Naive thymus-derived CD4-positive, alpha-beta T cell (primary cell): ENCODE measurements at places on chromosomes 5 and 9. TPM values are rescaled to one million over a fixed set of nuclear protein-coding genes. Genes with fewer than 3 reads are reported as not detected.
A peak's percentile ranks its signal among the peaks of the same experiment; 100 is the strongest.

PCDHGA6 gene
- 0.64 and 0.70 TPM in 2 replicates for total RNA-seq

DNA sequence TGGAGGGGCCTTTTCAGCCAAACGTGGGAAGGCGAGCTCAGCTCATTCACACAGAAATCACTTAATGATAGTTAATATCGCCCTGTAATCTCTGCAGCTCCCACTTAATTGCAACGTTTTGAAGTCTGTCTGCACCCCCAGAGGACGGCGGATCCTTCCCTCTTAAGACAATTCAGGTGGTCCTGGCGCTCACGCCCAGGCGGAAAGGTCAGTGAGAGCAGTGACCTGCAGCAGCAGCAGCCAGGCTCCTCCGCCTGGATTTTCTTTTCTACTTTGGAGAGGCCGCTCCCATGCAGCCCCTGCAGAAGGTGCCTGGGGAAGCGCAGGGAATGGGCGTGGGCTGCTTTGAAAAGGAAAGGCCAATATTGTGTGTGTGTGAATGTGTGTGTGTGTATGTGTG, 400.9 kb upstream of the IRX1 start:
- H3K36me3 ChIP-seq, result no peaks in the 10 kb centered on the region
- H3K27me3 ChIP-seq, result no peaks in the 10 kb centered on the region
- H3K4me1 ChIP-seq, result no peaks in the 10 kb centered on the region

DNA sequence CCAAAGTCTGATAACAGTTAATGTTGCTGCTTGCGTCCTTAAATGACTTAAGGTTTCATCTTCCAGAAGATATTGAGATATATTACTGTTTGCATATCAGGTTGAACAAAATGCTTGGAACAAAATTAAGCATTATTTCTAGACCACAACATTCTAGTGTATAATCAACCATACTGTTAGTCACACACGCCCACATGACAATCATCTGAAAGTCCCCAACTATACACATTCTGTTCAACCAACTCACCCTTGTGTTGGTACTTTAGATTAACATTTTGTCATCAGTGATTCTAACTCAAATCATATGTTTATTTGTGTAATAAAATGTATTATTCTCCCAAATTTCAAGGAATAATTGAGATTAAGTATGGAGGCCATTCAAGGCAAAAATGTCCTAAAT, 47.3 kb downstream of the LURAP1L start:
- no peaks in the 10 kb centered on the region for H3K27me3 ChIP-seq
- no peaks in the 10 kb centered on the region for H3K36me3 ChIP-seq
- no peak for DNase-seq
- H3K4me1 ChIP-seq, result no peaks in the 10 kb centered on the region

ZNF618 gene
- total RNA-seq, result 3.3 TPM

DNA sequence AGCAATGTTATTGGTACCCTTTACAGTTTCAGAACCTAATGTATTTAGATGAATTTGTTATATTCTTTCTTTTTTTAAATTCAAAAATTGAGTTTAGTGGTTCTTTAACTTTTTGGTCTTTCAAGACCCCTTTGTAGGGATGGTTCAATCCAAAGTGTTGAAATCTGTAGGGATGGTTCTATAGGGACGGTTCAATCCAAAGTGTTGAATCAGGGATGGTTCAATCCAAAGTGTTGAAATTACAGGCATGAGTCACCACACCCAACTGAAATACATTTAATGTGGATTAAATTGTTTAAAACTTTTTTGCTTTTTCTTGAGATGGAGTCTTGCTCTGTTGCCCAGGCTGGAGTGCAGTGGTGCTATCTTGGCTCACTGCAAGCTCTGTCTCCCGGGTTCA, 30.6 kb downstream of the SNX2 start:
- peaks cover 49% of the 10 kb centered on the region for H3K36me3 ChIP-seq
- no peaks in the 10 kb centered on the region for H3K27me3 ChIP-seq
- H3K4me3 ChIP-seq, result no peak overlapping the region
- H3K4me1 ChIP-seq, result no peaks in the 10 kb centered on the region
- no peak for DNase-seq

GRCh38 chr5:82174128-82174918, 103.8 kb downstream of the RPS23 start:
- DNase-seq, result peak; percentile 30
- no peaks in the 10 kb centered on the region for H3K27me3 ChIP-seq

GRCh38 chr9:134451700-134452458, 125.6 kb downstream of the RXRA start:
- no peaks in the 10 kb centered on the region for H3K36me3 ChIP-seq
- DNase-seq, result no peak
- no peaks in the 10 kb centered on the region for H3K27me3 ChIP-seq
- H3K4me3 ChIP-seq, result no peak overlapping the region
